Nucleus accumbens (tissue), 56 donors: ENCODE measurements at places on chromosomes 1 and 21.

GRCh38 chr21:14520535-14520934 lies 25.6 kb downstream of the SAMSN1 start:
- DNase-seq = no peak

DNA sequence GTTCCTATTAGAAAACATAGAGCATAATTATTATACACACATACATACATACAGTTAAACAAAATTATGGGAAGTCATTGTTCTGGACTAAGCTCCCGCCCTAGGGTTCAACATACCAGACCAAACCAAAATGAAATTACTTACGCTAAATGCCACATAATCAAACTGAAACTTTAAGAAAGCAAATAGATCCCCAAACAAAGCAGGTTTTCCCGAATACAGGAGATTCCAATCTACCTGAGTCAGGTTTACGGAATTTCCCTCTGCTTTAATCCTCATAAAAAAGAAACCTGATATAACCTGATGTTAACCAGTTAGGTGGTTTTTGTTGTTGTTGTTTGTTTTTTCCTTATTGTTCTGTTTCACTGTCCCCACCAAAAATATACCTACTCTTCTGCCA lies 1886.9 kb downstream of the NCAM2 start:
- no peak for DNase-seq

GRCh38 chr1:121595089-121595488 lies 410.3 kb downstream of the SRGAP2C start:
- DNase-seq = no peak

DNA sequence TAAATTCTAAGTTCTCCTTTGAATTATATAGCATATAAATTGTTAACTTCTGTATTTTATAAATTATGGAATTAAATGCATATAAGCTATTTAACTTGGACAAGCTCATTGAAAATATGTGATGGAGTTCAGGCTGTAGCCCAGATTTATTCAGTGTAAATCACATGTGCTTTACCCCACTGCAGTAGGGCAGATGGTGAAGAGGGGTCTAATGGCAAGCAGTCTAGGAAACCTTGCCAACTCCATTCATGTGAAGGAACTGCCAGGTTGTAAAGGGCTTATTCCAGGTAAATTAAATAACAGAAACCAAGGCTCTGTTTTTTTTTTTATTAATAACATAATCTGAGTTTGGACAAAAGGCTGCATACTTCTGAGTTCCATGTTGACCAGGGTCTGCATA lies 243.2 kb downstream of the NCAM2 start:
- no peak for DNase-seq

DNA sequence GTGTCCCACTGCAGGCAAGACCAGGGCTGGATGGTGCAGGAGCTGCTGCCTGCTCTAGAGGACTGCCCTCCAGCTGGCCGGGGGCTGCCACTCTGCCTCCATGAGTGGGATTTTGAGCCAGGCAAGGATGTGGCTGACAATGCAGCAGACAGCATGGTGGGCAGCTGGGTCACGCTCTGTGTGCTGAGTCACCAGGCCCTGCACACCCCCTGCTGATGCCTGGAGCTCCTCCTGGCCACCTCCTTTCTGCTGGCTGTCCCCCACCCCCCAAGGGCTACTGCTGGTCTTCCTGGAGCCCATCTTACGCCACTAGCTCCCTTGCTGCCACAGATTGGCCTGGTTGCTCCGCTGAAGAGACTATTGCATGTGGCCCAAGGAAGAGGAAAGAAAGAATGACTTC lies 3.9 kb upstream of the ZSCAN20 start:
- no peak for DNase-seq

- no peak for DNase-seq
Measured at GRCh38 chr1:221419513-221420095, 322.3 kb downstream of the DUSP10 start.

DNA sequence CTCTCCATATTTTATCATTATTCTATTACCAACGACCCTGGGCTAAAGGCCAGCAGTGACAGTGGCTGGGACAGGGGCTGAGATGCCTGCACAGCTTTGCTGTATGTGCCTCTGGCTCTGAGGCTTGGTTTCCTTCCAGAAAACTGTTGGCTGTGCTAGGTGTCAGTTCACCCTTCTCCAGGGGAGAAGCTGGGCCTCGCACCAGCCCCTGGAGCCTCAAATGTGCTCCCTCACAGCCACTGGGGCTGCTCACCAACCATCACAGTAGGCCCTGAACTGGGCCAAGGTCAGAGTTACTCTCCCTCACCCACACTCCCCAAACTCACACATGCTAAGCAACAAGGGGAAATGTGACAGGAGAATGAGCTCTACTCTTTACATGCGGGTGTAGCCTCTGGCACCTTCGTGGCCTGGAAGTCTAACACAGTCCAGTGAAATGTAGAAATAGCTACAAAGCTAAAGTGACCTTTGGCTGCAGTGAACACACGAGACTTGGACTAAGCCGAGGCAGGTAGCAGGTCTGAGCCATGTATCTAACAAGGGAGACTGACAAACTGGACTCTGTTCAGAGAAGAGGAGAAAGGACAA lies 4.7 kb upstream of the CD160 start:
- DNase-seq = no peak

GRCh38 chr1:109929588-109930251 lies 19.1 kb downstream of the CSF1 start:
- DNase-seq = no peak

GRCh38 chr1:220450927-220451326 lies 77.0 kb upstream of the MARK1 start:
- no peak for DNase-seq

DNA sequence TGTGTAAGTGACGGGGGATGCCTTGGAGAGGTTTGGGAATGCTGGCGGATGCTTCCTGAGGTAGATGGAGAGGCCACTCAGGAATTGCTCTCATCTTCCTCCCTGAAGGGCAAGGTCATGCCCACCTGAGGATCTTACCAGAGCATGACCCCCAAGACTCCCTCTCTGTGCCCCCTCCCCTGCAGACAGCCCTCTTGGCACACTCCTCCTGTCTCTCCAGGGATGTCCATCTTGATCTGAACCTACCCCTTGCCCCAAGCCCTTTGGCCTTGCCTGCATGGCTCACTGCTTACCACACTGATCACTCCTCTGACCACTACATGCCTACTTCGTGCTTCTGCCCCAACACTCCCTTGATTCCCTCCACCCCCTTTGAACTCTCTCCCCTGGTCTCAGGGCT lies 17.9 kb upstream of the MPL start:
- DNase-seq = no peak
